ENCODE measurements at places on chromosomes 6 and 20.

GRCh38 chr6:17392978-17393891 lies at the start of gene CAP2:
CAP2 (plus strand) TSS chr6:17393595; CDS start chr6:17421556, 27,961 bp downstream.
- DNase-seq, result no peak

- no peak for DNase-seq
Measured at GRCh38 chr6:5149891-5150290, 64.8 kb downstream of the PPP1R3G start.

DNA sequence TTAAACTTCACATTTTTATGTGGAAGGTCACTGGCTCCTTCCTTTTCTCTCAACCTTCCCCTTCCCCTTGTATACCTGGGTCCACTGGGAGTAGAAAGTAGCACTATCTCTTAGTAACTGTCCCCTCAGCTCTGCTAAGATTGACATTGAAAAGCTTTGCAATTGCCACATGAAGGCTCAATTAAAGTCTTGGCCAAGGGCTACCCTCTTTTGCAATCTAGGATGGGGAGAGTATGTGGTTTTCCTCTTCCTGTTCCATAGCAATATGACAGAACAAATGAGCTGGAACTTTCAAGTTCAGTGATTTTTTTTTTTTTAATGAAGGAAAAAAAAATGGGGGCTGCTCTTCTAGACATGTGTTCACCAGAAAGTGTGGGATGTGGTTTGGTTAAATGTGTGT lies 37.1 kb downstream of the PROKR2 start:
- no peak for DNase-seq

DNA sequence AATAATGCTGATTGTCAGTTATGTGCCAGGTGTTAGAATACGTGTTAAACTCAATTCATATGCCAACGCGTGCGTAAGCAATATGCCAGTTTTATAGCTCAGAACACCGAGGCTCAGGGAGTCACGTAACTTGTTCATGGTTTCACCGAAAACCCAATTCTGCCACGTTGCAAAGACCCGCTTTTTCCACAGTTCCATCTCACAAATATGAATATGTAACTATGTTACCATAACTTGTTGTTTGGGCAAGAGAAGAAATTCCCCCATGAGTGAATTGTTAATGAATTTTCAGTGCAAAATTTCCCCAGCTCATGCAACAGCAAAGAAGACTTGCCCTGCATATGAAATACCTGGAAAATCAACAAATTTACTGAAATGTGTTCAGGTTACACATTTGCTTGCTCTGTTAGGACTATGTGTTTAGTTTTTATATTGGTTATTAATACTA lies 30.1 kb downstream of the SF3B5 start:
- no peak for DNase-seq

DNA sequence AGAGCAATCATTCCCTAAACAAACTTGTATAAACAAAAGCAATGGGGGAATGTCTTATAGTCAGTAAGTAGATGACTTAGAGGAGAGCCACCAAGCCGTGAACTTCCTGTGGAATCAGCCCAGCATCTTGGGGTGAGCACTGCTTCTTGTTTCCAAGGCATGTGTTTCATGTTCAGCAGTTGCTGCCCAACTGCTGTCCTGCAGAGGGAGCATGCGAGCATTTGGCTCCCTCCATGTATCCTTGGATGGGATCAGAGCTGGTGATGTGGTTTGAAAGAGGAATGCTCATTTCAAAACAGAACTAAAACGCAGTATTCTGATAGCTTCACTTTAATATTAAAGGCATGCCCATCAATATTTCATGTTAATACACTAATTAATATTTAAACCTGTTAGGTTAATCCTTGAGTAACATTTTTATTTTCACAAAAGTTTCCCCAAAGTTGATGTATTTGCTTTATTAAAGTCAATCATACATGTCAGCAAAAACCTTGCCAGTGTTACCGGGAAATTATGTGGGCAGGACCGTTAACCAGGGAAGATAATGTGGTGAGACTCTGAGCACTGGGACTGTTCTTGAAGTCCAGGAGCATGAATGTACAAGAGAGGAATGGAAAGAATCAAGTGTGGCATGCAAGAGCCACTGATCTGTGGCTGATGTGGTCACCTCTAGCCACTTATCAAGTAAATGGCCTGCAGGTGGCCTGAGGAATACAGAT lies 172.1 kb upstream of the GGTLC1 start:
- DNase-seq, result no peak

DNA sequence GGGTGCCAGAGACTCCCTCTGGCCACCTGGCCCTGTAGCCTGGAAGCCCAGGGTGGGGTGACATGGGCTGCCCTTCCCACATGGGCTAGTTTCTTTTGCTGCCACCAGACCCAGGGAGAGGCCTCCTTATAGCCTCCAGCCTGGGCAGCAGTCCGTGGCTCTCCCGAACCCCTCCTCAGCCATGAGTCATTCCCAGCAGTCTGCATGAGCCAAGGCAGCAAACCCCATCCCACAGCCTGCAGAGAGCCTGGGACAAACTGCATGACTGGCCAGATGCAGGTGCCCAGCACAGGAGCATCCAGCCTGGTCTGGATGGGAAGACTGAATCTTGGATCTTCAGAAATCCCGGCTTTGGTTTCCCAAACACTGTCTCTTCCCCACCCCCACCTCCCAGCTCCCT lies 75.7 kb downstream of the MRPL14 start:
- peak; percentile 5 for DNase-seq
